Cortex of kidney (tissue), 1 donor: ENCODE measurements at places on chromosomes 13 and 19.

DNA sequence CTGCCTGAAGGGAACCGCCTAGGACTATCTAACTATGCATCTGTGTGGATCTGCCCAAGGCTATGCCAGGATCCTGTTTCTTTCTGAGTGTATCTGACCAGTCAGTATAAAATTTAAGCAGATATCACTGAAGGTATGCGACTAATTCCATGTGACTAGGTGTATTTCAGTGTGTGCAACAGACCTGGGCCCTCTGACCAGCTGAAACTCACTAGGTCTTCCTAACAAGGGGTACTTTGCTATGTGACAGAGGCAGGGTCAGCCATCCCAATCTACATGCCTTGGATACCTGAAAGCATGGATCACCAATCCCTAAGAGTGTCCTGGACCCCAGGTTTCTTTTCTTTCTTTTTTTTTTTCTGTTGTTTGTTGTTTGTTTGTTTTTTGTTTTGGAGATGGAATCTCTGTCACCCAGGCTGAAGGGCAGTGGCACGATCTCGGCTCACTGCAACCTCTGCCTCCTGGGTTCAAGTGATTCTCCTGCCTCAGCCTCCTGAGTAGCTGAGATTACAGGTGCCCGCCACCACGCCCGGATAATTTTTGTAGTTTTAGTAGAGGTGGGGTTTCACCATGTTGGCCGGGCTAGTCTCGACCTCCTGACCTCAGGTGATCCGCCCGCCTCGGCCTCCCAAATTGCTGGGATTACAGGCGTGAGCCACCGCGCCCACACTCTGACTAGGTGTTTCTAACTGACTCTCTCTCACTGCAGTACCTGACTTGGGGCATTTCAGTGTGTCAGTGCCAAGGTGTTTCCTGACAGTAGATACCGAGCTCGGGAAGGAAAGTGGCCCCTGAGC lies 43.5 kb downstream of the FCGBP start:
- no peak for DNase-seq

DNA sequence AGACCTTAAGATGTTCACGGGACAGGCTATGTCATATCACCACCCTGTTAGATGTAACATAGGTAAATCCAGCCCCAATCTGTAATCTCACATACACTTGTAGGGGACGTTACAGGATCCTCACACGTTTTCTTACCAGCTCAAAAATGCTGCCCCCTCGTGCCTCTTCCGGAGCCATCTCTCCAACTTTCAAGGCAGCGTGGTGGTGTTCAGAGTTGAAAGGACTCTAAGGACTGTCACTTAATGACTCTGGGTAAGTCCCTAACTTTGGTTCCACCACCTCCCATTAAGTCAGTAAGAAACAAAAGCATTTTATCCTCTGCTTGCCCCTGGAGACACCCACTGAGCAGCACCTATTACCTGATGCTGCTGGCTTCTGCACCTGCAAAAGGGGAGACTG lies 4.4 kb downstream of the MED26 start:
- no peak for DNase-seq

GRCh38 chr13:35347679-35348205 lies 128.7 kb downstream of the MAB21L1 start:
- no peak for DNase-seq

GRCh38 chr13:90565985-90566713 lies 781.3 kb upstream of the MIR17HG start:
- no peak for DNase-seq

DNA sequence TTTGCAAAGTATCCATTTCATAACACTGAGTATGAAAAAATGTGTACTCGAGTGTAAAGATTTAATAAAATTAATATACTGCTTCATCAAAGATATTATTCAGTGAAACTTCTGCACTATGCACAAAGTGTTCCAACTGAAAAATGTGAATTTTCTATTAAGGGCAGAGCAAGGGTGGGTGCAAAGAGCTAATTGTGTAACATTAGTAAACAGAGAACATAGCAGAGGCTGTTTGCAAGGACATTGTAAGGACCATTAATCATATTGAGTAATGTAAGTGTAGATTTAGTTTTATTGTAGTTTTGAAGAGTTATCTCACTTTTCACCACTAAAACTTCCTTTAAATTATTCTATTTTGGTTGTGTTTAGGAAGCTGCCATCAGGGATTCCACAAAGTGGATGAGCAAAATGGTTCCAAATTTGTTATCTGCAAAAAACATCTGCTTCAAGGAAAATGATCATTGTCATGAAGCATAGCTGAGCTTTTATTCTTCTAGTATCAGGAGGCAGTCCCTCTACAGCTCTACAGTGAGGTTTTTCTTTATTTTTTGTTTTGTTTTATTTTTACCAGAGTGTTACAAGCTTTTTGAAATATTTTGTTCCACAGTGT lies 1375.4 kb downstream of the SLITRK1 start:
- no peak for DNase-seq
